Left renal pelvis (tissue), 4 donors: ENCODE measurements at places on chromosomes 5 and 9. TPM values are rescaled to one million over a fixed set of nuclear protein-coding genes. Genes with fewer than 3 reads are reported as not detected.

ORM2 gene
- not detected for polyA plus RNA-seq

SLC6A3 gene
- polyA plus RNA-seq, result 0.72 TPM

MARVELD2 gene
- polyA plus RNA-seq, result 29.3 TPM

MIGA2 gene
- 15.4 TPM for polyA plus RNA-seq

GRIA1 gene
- 6.7 TPM for polyA plus RNA-seq

NAIP gene
- polyA plus RNA-seq, result 13.6 TPM

ABO gene
- 3.0 TPM for polyA plus RNA-seq

BHMT gene
- 206 TPM for polyA plus RNA-seq

CEP72 gene
- polyA plus RNA-seq, result 8.2 TPM

SPOUT1 gene
- polyA plus RNA-seq, result 50.2 TPM

DNA sequence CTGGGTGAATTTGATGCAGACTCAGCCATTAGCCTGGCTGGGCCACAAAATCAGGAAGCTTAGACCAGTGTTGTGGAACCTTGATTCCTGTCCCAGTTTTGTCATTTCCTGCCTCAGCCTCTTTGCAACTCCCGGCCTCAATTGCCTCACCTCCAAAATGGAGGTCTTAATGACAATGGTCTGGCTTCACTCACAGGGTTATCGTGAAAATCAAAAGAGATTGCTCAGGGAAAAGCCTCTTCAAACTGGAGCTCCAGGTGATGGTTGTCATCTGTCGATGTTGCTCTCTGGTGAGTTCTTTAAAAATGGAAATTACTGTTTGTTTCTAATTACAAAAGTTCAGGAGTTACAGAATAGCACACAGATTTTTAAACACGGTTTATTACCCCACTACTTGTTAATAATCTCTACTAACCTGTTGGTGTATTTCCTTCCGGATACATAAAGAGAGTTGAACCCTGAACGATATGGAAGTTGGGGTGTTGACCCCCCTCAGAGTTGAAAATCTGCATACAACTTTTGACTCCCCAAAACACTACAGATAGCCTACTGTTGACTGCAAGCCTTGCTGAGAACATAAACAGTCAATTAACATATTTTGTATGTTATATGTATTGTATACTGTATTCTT lies 109.9 kb upstream of the CPEB4 start:
- DNase-seq, result no peak

DNA sequence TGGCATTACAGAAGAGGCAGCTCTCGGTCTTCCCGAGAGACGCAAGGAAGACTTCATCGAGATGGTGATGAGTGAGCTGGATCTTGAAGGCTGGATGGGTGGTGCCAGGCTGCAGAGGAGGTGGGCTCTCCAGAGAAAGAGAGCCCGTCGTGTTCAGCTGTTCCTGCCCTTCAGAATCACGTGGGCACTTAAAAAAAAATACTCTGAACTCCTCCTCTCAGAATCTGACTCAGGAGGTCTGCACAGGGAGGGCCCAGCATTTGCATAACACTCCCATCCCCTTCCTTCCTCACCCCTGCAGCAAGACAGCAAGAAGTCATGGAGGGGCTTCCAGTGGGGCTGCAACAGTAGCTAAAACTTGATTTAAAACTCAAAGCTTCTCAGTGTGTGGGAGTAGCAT lies 203.0 kb downstream of the ATPSCKMT start:
- no peak for DNase-seq

GRCh38 chr9:70852711-70853240 lies 268.6 kb downstream of the TRPM3 start:
- no peak for DNase-seq

DNA sequence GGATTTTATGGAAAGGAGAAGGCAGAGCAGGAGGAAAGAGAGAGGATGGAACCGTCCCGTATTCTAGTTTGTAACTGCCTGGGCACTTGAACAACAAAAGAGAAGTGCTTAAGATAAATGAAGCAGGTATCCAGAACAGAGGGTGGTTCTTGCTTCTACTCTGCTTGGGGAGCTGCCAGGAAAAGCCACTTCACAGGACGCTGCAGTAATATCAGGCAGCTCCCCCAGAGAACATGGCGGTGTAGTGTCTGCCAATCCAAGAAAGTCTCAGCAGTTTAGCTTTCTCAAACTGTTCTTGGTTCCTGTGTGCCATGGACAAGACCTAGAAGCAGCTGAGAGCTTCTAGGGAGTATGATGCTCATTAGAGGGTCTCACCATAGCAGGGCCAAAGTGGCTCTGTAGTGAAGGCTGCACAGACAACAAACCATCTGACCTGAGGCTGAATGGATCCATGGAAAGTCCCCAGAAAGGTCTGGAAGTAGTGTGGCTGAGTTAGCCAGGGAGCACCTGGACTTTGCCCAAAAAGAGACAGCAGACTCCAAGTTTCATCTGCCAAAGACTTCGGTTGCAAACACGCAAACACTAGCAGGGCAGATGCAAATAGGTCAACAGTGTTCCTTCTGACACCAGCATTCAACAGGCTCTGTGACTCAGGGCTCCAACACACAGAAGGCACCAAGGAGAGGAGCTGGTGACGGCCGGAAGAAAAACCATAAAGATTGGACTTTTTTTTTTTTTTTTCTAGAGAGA lies 72.2 kb upstream of the TNFSF8 start:
- DNase-seq, result no peak

DNA sequence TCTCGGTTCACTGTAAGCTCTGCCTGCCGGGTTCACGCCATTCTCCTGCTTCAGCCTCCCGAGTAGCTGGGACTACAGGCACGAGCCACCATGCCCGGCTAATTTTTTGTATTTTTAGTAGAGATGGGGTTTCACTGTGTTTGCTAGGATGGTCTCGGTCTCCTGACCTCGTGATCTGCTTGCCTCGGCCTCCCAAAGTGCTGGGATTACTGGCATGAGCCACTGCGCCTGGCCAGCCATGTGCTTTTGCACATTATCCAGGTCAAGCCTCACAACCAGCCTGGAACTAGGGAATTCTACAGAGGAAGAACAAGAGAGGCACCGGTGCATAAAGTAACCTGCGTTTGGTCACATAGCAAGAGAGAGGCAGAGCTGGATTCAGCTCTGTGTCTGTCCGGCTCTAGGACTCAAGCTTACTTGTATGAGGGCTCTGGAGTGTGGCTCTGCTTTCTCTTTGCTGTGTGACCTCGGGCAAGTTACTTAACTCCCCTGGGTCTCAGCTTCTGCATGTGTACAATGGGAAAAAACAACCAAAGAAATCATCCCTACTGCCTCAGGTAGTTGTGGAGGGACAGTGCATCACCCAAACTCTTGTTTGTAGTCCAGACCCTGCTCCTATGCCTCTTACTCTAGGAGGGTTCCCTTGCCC lies 6.3 kb downstream of the FGF18 start:
- no peak for DNase-seq

DNA sequence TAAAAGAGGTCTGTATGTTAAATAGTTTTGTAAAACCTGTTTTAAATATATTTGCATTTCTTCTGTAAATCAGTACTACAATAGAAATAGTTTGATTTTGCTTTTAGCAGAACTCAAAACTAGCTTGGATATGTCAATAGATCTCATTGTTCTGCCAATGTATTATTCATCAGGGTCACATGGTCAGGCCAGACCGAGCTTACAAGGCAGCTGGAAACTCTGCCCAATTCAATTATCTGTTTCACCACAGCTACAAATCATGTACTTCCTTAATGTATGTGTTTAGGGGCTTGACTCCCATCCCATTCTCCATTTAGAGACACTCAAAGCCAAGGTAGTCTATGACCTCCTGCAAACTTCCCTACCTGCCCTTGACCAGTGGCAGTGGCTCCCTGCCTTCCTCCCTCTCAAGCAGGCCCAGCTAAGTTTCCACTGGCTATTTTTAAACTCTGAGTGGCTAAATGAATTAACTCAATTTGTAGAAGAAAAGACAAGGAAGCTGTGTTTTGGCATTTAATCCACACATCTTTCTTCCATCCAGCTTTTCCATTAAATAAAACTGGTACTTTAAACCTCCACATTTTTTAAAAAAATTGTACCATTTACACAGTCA lies 46.4 kb upstream of the SELENOP start:
- no peak for DNase-seq

GRCh38 chr9:115923410-115923809 lies 230.2 kb upstream of the PAPPA start:
- no peak for DNase-seq

- no peak for DNase-seq
These were observed 32.0 kb downstream of the GTF3C4 start for GRCh38 chr9:132702254-132702653.

- no peak for DNase-seq
These were observed 156.9 kb downstream of the CNTLN start for GRCh38 chr9:17291766-17292165.

DNA sequence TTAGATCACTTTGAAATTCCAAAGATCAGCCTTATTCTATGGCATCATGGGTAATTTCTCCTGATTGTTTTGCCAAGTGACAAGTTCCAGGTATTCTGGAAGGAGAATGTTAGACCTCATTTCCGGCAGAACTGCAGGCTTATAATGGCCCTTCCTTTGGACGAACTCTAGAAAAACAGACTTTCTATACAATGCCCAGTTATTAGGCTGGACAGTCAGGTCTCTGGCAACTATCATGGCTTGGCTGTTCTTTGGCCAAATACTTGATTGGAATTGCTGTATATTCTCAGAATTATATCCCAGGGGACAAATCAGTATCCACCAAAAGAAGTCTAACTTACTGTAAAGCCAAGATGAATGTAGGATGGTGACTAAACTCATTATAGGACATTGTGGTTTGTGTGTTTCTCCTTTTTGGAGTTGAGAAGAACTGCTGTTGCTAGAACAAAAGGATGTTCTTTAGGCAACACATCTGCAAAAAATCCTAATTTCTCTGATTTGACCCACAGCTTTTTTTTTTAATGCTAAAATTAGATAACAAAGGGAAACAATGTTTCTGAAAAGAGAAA lies 69.0 kb downstream of the ADAMTSL1 start:
- DNase-seq, result no peak

DNA sequence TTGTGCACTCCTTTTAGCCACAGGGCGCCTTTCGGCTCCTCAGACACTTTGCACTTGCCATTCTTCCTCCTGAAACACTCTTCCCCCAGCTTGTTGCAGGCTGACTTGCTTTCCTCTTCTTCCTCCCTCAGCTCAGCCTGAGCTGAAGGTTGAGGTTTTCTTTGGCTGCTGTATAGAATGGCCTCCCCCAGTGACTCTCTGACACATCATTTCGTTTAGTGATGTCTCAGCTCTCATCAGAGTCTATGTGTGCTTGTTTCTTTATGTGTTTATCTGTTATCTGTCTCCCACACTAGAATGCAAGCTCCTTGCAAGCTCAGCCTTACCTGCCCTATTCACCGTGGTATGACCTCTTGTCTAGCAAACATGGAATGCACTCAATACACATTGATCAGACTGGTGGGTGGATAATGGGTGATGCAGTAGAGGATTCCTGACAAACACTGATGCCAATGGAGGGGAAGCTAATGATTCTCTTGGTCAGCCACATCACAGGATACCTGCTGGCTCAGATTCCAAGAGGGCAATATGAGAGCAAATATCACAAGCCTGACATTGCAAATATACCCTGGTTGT lies 112.9 kb upstream of the STC2 start:
- no peak for DNase-seq

- no peak for DNase-seq
These were observed 13.6 kb downstream of the OTULINL start for GRCh38 chr5:14595189-14595588.

DNA sequence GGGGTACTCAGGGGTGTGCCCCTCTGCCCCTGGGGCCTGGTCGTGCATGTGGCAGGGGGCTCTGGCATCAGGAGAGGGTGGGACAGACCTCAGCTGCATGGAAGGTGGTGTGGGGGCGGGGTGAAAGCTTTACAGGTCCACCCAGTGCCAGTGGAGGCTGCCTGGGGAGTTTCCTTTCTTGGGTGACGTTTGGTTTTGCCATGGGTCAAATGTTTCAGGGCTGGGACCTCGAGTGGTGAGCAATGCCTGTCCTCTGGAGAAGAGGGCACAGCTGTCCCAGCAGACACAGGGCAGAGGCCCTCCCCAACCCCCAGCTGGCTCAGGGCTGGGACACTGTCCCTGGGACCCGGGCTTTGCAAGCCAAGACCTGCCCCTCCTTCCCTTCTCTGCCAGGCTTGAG lies 3.6 kb downstream of the RXRA start:
- DNase-seq, result no peak

DNA sequence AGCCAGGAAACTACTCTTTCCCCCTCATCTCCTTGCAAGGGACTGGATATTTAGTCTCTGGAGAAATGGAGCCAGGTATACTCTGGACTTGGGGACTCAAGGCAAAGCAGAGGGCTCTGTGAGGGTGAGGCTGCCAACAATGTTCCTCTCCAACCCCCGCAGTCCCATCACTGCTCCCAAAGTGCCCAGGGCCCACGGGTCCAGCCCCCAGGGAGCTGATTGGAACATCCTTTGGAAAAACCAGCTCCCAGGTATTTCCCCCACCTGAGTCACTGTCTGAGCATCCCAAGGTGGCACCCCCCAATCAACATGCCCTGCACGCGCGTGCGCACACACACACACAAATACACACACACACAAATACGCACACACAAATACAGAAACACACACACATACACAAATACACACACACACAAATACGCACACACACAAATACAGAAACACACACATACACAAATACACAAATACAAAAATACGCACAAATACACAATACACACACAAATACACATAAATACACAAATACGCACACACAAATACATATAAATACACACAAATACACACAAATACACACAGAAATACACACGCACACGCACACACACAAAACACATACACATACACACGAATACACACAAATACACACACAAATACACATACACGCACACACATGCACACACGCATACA lies 137.4 kb downstream of the DAB2IP start:
- no peak for DNase-seq

- no peak for DNase-seq
These were observed 55.6 kb upstream of the ZFR start for GRCh38 chr5:32500181-32500580.
